Stimulated activated CD8-positive, alpha-beta memory T cell treated with anti-CD3 and anti-CD28 coated beads, Interleukin-4, amount 100 ng/mL, for 24 hours (primary cell): ENCODE measurements at places on chromosomes 2 and 18.

DNA sequence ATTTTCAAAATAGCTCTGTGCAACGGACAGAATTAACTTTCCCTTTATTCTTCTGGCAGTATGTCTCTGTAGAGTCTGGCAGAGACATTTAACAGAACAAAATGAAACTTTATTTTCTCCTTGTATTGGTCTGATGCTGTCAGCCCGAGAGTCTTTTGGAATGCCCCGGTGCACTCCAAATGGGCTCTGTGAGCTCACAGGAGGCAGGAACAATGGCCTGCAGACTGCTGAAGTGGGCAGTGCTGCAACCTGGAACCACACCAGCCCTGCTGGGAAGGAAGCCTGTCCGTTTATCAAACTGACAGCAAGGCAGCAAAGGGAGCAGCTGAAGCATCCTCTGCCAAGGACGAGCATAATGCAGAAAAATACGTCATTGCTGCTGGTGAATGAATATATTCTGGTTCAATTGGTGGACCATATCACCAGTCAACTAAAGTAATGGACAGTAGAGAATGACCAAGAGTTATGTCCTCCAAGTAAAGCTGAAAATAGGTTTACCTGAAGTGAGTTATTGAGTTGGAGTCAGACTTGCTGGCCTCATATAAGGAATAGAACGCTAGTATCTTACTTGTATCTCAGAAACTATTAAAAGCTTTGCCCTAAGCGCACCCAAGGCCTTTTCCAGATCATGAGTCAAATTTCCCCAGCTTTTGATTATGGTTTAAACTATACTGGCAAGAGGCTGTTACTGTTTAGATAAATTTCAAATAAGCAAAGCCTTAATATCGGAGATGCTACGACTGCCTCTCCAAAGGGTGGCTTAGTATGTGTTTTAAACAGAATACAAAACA is 207.6 kb upstream of the TANK start:
- no peak for DNase-seq

DNA sequence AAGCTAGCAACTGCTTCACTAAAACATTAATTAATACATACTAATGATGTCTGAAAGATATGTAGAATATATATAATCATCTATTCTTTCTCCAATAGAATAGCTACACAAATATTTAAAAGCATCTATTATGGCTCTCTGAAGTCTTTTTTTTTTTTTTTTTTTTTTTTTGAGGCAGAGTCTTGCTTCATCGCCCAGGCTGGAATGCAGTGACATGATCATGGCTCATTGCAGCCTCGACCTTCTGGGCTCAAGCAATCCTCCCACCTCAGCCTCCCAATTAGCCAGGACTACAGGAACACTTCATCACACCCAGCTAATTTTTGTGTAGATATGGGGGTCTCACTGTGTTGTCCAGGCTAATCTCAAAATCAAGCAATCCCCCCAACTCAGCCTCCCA is 120.4 kb upstream of the KYNU start:
- no peak for DNase-seq

- no peak for DNase-seq
Measured at GRCh38 chr18:45464619-45465018, 150.7 kb upstream of the SLC14A2 start.

DNA sequence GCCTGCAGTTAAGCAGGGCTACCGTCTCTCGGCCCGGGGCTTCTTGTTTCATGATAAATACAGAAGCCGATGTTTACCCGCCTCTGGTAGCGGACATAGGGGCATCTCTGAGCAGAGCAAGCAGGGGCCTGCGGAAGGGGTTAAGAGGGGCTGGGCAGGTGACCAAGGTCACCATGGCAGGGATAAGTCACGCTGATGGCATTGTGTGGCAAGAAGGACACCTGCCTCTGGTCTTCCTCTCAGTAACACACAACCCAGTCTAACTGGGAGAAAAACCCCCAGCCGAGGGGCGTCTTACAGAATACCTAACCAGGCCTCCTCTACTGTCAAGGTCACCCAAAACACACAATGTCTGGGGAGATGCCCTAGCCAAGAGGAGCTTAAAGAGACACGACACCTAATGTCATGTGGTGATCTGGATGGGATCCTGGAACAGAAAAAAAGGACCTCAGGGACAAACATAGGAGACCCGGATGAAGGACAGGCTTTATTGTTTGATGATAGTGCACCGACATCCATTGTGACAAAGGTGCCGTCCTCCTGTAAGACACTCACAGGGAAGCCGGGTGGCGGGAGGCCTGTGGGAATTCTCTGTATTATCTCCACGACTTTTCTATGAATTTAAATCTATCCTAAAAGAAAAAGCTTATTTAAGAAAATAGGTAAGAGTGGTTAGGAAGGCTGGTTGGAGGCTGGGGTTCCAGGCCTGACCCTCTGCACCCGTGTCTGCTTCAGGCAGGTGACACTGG is 24.8 kb downstream of the SH3BP4 start:
- DNase-seq: no peak

DNA sequence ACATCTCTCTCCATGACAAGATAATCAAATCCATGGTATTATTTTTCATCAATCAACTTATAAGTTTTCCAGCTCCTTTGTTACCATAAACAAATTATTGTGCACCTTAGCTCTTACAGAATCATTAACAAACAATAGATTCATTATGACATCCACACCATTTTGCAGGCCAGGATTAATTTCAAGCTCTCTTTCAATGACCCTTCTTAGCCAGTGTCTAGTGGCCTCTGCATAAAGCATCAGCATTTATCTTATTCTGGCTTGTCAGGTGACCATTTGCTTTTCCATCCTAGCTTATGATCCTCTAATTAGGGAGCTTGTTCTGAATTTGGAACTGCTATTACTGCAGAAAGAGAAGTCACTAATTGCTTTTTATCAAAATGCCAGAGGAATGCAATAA is 806.2 kb upstream of the CHAC2 start:
- DNase-seq: no peak

- no peak for DNase-seq
Measured at GRCh38 chr2:12076810-12077209, 330.4 kb downstream of the LPIN1 start.

- DNase-seq: no peak
Measured at GRCh38 chr2:101776172-101777043, 78.9 kb downstream of the MAP4K4 start.

- no peak for DNase-seq
Measured at GRCh38 chr2:3959372-3959771, 256.0 kb downstream of the DCDC2C start.

GRCh38 chr18:425106-425745 is 75.3 kb downstream of the COLEC12 start:
- no peak for DNase-seq
